ENCODE measurements at places on chromosomes 12 and 14.

- peak; percentile 82 for DNase-seq
Observed at GRCh38 chr14:68977718-68978171, 1.4 kb downstream of the ACTN1 start.

DNA sequence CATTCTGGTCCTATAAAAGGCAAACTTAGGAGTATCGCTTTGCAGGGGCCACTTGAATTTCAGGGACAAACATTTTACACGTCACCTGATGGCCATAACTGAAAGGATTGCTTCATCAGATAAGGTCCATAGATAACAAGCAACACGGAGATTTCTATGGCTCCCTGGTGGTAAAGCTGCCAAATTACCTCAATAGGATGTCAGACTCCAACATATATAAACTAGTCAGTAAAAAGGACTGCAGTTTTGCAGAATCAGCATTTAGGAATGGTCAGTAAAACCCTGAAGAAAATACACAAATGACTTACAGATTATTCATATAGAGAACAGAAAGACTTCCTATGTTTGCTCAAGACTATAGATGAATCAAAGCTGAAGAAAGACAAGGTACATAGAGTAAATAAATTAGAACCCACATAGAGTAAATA is 66.1 kb upstream of the GRIP1 start:
- DNase-seq: no peak

GRCh38 chr12:91836696-91837095 is 308.9 kb downstream of the BTG1 start:
- DNase-seq: no peak

DNA sequence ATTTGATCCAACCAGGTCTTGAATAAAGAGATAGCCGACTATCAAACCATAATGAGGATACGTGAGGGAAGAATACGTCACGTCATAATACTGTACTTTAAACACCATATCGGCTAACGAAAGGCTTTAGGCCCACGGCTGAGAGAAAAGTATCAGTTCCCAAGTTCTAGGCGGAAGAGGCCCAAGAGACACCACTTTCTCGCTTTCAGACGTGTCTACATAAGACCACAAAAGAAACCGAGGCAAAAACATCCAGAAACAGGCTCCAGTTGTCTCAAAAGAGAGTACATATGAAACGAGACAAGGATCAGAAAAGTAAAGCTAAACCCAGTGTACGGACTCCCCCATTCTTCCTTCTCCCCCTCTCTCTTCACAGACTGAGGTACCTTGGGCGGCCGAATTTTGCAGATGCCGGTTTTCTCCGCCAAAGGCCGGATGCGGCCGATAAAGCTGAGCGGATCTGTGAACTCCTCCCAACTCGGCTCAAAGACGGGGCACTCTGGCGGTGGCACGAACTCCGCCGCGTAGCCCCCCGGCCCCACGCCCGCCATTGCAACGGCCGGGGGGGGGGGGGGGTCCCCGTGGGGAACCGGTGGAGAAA is 479 bp downstream of the KDM5A start:
- DNase-seq: peak; percentile 67

GRCh38 chr14:24606297-24606696 is 3.2 kb downstream of the GZMH start:
- no peak for DNase-seq

- DNase-seq: no peak
Observed at GRCh38 chr14:73242357-73242901, 5.1 kb downstream of the PAPLN start.

DNA sequence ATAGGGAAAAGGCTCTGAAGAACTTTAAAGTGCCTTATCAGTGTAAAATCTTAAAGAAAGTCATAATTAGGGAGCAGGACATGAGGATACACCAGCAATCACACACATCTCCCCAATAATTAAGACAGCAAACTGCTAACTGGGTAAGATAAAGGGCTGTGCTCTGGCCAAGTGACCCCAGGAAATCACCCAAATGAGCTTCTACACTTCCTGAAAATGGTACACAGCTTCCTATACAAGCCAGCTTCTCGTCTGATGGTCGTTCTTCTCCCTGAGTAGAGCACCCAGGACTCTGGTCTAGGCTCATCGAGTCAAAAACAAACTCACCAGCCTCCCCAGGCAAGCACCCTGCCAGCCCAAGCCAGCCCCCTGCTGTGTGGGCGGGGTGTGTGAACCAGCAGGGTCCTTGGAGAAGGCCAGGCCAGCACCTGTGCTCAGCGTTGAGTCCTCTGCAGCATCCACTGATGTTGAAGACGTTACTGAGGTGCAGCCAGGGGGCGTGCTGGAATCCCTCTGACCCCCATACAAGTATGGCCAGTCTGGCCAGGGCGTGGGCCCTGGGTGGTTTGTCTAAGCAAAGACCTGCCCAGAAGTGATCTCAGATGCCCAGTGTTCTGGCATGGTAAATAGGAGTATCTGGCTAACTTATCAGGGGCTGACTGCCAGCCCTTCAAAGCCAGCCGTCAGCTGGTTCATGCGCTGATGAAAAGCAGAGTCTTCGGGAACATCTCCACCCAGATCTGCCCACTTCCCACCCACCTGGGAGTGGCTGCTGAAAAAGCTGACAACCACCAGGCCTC is 41.4 kb downstream of the ACTN1 start:
- DNase-seq: peak; percentile 58

GRCh38 chr12:57367121-57367520 is 63.7 kb downstream of the R3HDM2 start:
- no peak for DNase-seq
